Stimulated activated CD4-positive, alpha-beta T cell treated with anti-CD3 and anti-CD28 coated beads, Interleukin-4, amount 100 ng/mL, for 4 hours (primary cell): ENCODE measurements at places on chromosomes 2 and 18.
A peak's percentile ranks its signal among the peaks of the same experiment; 100 is the strongest.

DNA sequence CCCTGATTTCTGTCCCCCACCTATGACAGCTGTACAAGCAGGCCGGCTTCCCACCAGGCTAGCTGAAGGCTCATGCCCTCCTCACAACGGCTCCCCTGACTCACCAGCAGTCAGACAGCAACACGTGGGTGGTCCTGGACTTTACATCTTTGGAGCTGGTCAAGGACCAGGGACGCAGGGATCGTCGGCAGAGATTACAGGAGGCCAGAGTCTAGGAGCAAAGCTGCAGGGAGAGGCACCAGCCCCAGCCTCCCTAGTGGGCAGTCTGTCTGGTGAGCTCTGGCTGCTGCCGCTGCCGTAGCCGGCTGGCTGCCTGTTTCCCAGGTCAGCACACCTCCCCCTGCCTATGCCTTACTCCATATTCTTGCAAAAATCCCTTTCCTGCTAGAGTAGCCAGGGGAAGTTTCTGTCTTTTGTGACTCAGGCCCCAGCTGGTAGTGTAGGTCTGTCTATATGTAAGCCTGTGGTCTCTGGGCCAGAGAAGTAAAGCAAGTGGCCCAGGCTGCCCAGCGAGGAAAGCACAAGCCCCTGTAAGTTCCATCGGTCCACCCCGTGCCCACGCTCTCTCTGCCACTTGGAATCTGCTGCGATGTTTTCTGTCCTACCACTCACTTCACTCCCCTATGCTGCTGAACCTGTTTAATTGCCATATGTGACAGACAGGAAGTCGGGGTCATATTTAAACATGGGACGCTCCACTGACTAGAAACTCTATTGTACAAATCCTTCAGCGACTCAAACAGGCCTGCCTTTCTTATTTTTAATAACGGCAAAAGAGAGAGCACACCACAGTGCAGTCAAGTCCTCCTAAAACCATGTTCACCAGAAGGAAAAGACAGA is 2.4 kb upstream of the ARHGEF4 start:
- DNase-seq, result no peak

DNA sequence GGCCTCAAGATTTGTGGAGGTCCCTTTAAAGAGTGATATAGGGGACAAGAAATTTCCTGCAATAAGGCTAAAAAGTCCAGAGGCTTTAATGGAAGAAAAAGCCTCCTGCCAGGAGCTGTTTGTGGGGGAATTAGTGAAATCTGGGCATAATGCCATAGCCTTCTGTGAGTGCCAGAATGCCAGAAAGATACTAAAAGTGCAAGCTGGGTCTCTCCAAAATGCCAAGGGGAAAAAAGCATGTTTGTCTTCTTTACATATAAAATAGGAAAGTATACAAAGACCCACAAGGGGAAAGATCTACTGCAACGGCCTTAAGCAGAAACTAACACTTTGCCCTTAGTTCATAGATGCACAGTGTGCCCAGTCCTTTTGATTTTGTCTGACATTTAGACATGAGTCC is 647.7 kb upstream of the ZNF804A start:
- no peak for DNase-seq

GRCh38 chr18:73168236-73168635 is 300.4 kb upstream of the NETO1 start:
- no peak for DNase-seq

- peak; percentile 80 for DNase-seq
Observed at GRCh38 chr2:70984576-70985282, 6.3 kb downstream of the ANKRD53 start.

DNA sequence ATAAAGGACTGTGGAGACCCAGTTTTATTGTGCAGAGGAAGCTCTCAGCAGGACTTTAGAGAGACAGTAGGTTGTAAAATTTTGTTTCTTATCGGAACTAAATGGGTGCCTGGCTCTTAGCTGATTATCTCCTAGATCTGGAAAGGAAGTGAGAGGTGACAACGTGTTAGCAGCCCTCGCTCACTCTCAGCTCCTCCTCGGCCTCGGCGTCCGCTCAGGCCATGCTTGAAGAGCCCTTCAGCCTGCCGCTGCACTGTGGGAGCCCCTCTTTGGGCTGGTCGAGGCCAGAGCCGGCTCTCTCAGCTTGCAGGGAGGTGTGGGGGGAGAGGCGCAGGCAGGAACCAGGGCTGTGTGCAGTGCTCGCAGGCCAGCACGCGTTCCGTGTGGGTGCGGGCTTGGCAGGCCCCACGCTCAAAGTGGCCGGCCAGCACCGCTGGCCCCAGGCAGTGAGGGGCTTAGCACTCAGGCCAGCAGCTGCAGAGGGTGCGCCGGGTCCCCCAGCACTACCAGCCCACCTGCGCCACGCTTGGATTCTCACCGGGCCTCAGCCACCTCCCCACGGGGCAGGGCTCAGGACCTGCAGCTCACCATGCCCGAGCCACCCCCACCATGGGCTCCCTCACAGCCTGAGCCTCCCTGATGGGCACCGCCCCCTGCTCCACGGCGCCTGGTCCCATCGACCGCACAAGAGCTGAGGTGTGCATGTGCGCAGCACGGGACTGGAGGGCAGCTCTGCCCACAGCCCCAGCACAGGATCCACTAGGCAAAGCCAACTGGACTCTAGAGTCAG is 4.6 kb upstream of the MFF start:
- DNase-seq, result no peak

DNA sequence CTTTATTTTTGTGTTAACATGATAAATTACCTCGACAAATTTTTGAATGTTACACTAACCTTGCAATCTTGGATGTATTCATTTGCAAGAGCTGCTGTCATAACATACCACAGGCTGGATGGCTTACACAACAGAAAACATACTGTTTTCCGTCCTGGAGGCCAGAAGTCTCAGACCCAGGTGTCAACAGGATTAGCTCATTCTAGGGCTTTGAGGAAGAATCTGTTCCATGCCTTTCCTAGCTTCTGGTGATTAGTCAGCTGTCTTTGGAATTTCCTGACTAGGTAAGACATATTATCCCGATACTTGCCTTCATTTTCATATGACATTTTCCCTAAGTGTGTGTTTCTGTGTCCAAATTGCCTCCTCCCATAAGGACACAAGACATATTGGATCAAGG is 188.6 kb upstream of the CDH19 start:
- no peak for DNase-seq

- DNase-seq, result no peak
Observed at GRCh38 chr2:62152000-62152399, 43.9 kb upstream of the B3GNT2 start.

- DNase-seq, result no peak
Observed at GRCh38 chr2:219452361-219453317, 18.0 kb downstream of the SPEG start.

DNA sequence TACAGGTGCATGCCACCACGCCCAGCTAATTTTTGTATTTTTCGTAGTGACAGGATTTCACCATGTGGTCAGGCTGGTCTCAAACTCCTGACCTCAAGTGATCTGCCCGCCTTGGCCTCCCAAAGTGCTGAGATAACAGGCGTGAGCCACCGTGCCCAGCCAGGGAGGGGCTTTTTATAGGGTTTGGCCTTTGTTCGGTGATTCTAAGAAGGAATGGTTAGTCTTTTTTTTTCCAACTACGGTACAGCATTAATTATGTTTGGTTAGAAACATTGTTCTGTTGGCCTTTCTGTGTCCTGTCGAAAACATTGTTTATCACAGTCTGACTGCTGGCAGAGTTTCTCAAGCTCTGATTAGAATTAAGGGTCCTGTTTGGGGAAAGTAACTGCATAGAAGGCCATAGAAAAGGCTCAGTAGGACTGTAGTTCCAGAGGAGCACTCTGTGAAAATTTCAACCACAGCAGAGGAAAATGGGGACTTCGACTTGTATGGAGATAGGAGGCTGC is 19.3 kb upstream of the SMCHD1 start:
- DNase-seq, result no peak

DNA sequence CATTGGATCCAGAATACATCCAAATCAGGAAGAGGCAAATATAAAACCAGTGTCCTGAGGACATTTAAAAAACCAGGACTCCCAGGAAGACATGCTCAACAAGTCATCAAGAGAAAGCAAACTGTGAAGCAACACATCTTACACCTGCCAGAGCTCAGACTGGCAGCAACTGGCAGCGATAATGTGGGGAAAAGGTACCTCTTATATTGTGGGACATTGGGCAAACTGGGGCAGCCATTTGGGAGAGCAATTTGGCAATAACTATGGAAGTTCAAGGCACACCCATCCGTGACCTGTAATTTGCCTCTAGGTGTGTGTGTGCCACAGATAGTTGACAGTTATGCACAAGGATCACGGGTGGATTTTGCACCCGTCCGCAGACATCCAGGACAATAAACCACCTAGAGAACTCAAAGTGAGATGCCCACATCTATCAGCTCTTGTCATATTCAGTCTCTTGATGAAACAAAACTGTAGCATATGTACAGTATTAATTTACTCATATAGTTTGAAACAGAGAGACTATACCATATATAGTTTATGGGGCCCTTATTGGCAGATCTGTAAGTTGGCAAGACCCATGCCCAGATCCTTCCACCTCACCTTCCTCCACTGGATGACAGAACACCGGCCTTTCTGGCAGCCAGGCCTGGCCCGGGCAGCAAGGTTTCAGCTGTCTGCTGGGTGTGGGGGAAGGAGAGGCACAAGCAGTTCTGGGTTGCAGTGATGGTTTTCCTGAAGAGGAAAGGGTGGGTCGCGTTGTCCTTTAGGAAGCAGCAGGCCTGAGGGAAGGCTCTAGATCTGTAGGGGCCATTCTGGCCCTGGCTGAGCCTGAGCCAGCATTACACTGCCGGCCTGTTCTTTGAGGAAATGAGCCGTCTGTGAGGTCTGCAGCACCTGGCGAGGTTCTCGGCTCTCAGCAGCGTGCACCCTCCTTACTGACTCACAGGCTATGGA is 18.8 kb downstream of the HJURP start:
- no peak for DNase-seq

DNA sequence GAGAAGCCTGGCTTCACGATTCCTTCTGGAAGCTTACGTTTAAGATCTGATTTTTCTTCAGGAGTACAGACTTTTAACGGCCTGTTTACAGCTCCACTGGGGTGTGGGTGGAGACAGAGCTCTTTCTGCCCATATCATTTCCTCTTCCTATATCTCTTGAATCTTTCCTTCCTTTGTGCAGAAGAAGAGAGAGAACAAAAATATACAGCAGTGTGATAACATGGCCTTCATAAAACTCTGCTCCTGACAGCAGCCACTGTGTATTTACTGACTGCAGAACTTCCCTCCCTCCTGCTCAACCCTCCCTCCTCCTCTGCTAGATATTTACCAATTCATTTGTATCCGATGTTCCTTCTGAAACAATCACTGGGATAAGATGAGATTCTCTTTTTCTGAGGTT is 34.1 kb upstream of the REEP1 start:
- no peak for DNase-seq
